ENCODE measurements at places on chromosomes 3 and 15.

GRCh38 chr3:59339818-59340217 lies 290.0 kb upstream of the CFAP20DC start:
- no peaks in the 10 kb centered on the region for H3K36me3 ChIP-seq
- H3K27ac ChIP-seq: no peak overlapping the region
- no peak for DNase-seq

DNA sequence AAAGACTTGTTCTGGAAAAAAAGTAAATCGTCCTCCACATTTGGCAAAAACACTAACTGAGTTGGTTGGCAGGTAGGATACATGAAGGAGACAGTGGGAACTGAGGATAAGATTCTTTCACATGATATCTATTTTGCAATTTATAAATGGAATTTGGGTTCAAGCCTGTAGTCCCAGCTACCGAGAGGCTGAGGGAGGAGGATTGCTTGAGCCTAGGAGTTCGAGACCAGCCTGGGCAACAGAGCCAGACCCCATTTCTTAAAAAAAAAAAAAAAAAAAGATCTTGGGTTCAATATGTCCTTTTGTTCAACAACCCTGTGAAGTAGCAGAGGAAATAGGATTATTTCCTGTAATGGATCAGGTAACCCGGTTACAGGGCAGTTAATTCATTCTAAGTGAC lies 35.7 kb upstream of the CFAP161 start:
- H3K4me1 ChIP-seq: peaks cover 6% of the 10 kb centered on the region
- H3K36me3 ChIP-seq: no peaks in the 10 kb centered on the region
- peaks cover 49% of the 10 kb centered on the region for H3K27me3 ChIP-seq
- no peak overlapping the region for H3K27ac ChIP-seq

- H3K36me3 ChIP-seq: no peaks in the 10 kb centered on the region
- H3K4me3 ChIP-seq: no peak overlapping the region
- no peaks in the 10 kb centered on the region for H3K4me1 ChIP-seq
- no peaks in the 10 kb centered on the region for H3K27me3 ChIP-seq
- H3K27ac ChIP-seq: no peak overlapping the region
Measured at GRCh38 chr15:36108541-36108940, 470.9 kb upstream of the CDIN1 start.

DNA sequence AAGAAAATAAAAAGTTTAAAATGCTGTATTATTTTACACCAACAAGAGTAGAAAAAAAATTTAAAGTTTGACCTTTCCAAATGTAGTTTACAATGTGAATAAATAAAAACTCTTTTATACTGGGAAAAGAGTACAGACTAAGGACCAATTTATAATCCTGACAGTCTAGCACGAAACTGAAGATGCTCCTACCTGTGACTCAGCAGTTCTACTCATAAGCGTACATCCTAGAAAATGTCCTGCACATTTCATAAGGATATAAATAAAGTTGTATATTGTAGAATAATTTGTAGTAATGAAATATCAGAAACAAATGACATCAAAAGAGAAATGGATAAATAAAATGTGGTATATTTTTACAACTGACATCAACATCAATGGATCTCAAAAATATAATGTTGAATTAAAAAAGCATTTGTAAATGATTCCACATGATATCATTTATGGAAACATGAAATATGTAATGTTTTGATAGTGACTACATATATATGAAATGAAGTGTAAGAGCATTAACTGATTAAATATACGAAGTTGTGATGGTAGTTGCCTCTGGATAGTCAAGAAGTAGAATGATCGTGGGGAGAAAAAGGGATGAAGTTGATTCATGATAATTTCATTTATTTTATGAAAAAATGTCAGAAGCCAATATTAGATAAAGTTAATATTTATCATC lies 161.3 kb upstream of the CBLB start:
- no peak for DNase-seq
- peaks cover under 1% of the 10 kb centered on the region for H3K4me1 ChIP-seq
- no peaks in the 10 kb centered on the region for H3K27me3 ChIP-seq
- no peak overlapping the region for H3K4me3 ChIP-seq
- peaks cover 5% of the 10 kb centered on the region for H3K36me3 ChIP-seq

DNA sequence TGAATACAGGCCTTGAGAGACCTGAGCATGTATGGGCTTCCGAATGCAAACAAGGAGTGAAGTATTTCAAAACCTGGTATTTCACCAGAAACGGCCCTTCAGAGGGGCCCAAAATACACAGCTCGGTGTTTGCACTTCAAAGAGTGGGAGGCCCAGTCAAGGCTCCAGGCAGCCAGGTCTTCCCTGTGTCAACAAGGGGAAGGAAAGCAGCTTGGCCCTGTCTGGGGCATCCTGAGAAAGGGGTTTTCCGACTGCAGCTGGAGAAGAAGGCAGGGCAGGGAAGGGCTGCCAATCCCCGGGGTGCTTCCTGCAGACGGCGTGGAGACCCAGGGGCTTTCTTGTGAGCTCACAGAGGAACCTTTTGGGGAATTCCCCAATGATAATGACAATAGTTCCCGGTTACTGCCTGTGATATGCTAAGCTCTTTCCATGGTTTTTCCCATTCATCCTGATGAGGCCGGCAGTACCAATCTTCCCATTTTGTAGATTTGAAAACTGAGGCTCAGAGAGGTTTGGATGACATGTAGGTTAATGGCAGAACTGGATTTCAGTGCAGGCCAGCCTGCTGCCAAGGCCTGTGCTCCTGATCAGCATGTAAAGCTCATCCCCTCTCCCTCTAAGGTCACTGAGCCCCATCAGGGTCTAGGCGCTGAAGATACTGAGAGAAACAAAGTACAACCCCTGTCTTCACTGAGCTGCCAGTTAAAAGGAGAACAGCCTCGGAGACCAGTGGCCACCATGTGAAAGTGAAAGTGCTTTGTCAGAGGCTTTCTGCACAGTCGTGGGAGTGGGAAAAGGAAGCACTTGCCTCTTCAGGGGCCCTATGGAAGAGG lies 43.0 kb upstream of the TLE3 start:
- H3K4me3 ChIP-seq: no peak overlapping the region
- DNase-seq: no peak
- H3K4me1 ChIP-seq: peaks cover 34% of the 10 kb centered on the region
- H3K27ac ChIP-seq: peak overlapping the region; percentile 40

GRCh38 chr3:71513515-71513914 lies 70.0 kb downstream of the FOXP1 start:
- no peaks in the 10 kb centered on the region for H3K27me3 ChIP-seq
- peaks cover 6% of the 10 kb centered on the region for H3K36me3 ChIP-seq
- no peak overlapping the region for H3K27ac ChIP-seq
- no peak for DNase-seq

GRCh38 chr15:35673093-35673684 lies 127.2 kb upstream of the DPH6 start:
- H3K36me3 ChIP-seq: no peaks in the 10 kb centered on the region
- H3K27me3 ChIP-seq: no peaks in the 10 kb centered on the region
- H3K4me3 ChIP-seq: no peak overlapping the region
- H3K4me1 ChIP-seq: peaks cover 8% of the 10 kb centered on the region
- no peak overlapping the region for H3K27ac ChIP-seq

- H3K4me1 ChIP-seq: peaks cover 16% of the 10 kb centered on the region
- no peaks in the 10 kb centered on the region for H3K27me3 ChIP-seq
- H3K4me3 ChIP-seq: no peak overlapping the region
- no peak for DNase-seq
- H3K36me3 ChIP-seq: peaks cover 92% of the 10 kb centered on the region
Measured at GRCh38 chr15:90979582-90979981, 14.8 kb downstream of the PRC1 start.

GRCh38 chr3:71646971-71647370 lies 63.4 kb upstream of the FOXP1 start:
- H3K36me3 ChIP-seq: no peaks in the 10 kb centered on the region
- H3K27ac ChIP-seq: no peak overlapping the region
- H3K4me1 ChIP-seq: no peaks in the 10 kb centered on the region
- H3K4me3 ChIP-seq: no peak overlapping the region
- DNase-seq: no peak
- H3K27me3 ChIP-seq: no peaks in the 10 kb centered on the region

GRCh38 chr3:197394464-197395321 lies 96.3 kb upstream of the DLG1 start:
- DNase-seq: peak; percentile 48
- no peak overlapping the region for H3K4me3 ChIP-seq
- no peaks in the 10 kb centered on the region for H3K27me3 ChIP-seq

DNA sequence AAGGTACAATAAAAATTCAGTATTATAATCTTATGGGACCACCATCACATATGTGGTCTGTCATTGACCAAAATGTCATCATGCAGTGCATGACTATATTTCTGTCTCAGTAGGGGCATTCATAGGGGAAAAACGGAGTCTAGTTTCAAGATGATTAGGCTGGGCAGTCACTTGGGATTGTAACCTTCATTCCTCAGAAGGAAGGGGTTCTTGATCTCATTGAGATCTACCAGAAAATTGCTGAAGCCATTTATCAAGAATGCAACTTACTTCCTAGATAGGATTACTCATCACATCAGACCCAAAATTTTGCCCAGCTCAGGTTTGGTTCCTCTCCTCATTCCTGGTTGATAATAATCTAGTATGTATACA lies 37.3 kb downstream of the BTD start:
- H3K27me3 ChIP-seq: no peaks in the 10 kb centered on the region
- H3K4me1 ChIP-seq: peaks cover 46% of the 10 kb centered on the region
- no peak for DNase-seq
- no peak overlapping the region for H3K4me3 ChIP-seq

DNA sequence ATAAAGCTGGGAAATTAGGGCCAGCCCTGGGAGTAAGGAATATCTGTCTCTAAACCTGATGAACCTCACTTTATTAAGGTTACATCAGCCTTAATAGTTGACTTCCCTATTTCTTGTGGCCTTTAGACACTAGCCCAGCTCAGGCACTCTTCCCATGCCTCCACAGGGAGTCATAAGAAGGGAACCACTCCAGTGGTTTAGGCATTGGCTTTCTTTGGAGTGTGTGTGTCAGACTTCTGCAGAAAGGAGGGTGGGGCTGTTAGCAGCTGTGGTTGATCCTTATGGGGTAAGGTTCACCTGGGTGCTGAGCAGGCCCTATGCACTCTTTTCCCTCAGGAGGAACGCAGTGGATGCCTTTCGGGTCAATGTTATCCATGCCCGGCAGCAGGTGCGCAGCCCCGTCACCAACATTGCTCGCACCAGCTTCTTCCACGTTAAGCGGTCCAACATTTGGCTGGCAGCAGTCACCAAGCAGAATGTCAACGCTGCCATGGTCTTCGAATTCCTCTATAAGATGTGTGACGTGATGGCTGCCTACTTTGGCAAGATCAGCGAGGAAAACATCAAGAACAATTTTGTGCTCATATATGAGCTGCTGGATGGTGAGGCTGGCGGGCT lies 4.0 kb downstream of the AP2M1 start:
- DNase-seq: no peak
- peaks cover 66% of the 10 kb centered on the region for H3K36me3 ChIP-seq
- no peaks in the 10 kb centered on the region for H3K27me3 ChIP-seq
- peak overlapping the region; percentile 49 for H3K4me3 ChIP-seq
- H3K27ac ChIP-seq: no peak overlapping the region

GRCh38 chr15:91100814-91101607 lies 954 bp downstream of the SV2B start:
- no peaks in the 10 kb centered on the region for H3K36me3 ChIP-seq
- H3K4me1 ChIP-seq: peaks cover 17% of the 10 kb centered on the region
- no peak for DNase-seq
- H3K27me3 ChIP-seq: peaks cover 80% of the 10 kb centered on the region
- no peak overlapping the region for H3K27ac ChIP-seq

DNA sequence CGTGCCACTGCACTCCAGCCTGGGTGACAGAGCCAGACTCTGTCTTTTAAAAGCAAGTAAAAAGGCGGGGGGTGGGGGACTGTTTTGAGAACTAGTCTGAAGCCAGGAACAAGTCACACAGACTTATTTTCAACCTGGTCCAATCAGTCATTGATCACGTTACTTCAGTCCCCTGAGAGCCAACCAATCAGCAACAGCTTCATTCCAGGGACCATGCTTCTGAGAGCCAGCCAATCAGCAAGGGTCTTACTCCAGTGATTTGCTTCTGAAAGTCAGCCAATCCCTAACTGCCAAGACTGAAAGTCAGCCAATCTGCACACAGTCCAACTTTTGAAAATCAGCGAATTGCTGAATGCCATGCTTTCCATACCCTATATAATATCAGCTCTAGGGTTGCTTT lies 48.6 kb upstream of the C15orf39 start:
- no peak overlapping the region for H3K27ac ChIP-seq
- peaks cover 4% of the 10 kb centered on the region for H3K36me3 ChIP-seq
- peaks cover 32% of the 10 kb centered on the region for H3K4me1 ChIP-seq
- DNase-seq: peak; percentile 38

- no peak for DNase-seq
- H3K27ac ChIP-seq: no peak overlapping the region
- no peaks in the 10 kb centered on the region for H3K27me3 ChIP-seq
- H3K36me3 ChIP-seq: no peaks in the 10 kb centered on the region
- no peaks in the 10 kb centered on the region for H3K4me1 ChIP-seq
Measured at GRCh38 chr3:3443482-3443881, 264.0 kb upstream of the CRBN start.

GRCh38 chr3:8593021-8593827 lies 51.4 kb downstream of the SSUH2 start:
- no peaks in the 10 kb centered on the region for H3K27me3 ChIP-seq
- no peaks in the 10 kb centered on the region for H3K36me3 ChIP-seq
- H3K4me3 ChIP-seq: no peak overlapping the region
- DNase-seq: no peak
- H3K27ac ChIP-seq: no peak overlapping the region
- no peaks in the 10 kb centered on the region for H3K4me1 ChIP-seq

DNA sequence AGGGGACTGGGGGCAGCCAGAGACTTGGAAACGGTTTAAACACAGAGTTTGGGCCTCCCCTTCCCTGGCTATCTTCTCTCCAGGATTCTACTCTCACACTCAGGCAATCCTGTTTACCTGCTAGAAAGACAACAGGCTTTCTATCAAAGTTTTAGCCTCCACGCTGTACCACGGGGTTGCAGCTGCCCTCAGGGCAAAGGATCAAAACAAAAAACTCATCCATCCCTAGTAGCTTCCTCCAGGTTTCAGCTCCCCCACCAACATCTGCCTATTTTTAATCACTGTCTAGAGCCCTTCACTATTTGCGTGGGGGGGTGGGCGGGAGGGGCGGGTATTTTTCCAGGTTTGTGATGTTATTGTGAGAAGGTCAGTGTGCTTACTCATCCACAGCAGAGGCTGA lies 286.8 kb upstream of the TRIM42 start:
- H3K4me1 ChIP-seq: no peaks in the 10 kb centered on the region
- no peaks in the 10 kb centered on the region for H3K27me3 ChIP-seq
- no peak overlapping the region for H3K27ac ChIP-seq
- no peaks in the 10 kb centered on the region for H3K36me3 ChIP-seq
- no peak for DNase-seq
- H3K4me3 ChIP-seq: no peak overlapping the region

GRCh38 chr15:93859176-93859575 lies 372.2 kb upstream of the MCTP2 start:
- H3K36me3 ChIP-seq: no peaks in the 10 kb centered on the region
- H3K4me3 ChIP-seq: no peak overlapping the region
- H3K27ac ChIP-seq: no peak overlapping the region
- peaks cover 12% of the 10 kb centered on the region for H3K27me3 ChIP-seq

DNA sequence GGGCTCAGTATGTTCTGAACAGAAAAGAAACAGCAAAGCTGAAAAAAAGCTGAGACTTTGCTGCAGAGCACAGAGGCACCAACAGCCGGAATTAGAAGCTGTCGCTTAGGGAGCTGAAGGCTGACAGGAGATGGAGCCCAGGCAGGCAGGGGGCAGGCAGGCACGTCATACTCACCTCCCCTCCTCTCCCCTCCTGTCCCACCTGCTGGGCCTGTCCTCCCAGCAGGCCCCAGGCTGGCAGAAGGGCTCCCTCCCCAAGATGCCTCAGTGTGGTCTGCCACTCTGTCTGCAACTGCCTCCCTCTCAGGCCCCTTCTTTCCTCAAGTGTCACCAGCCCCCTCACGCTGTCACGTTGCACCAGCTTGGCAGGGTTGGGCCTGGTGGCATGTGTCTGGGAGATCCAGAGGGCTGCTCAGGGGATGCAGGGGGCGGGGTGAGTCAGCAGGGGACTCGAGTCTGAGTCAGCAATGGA lies 3.2 kb upstream of the ANKRD63 start:
- H3K36me3 ChIP-seq: peaks cover 17% of the 10 kb centered on the region
- no peak overlapping the region for H3K4me3 ChIP-seq
- no peaks in the 10 kb centered on the region for H3K4me1 ChIP-seq
- peaks cover 9% of the 10 kb centered on the region for H3K27me3 ChIP-seq
- H3K27ac ChIP-seq: no peak overlapping the region

Measured in activated T-helper 2 cell treated with anti-CD3 and anti-CD28 coated beads, Interferon-gamma antibody, Interleukin-2, Interleukin-4, amounts not matched to agents 10 μg/mL and 5 μg/mL and 100 μg/mL, durations not matched to agents 14 hours and 24 hours and 36 hours (primary cell).